ENCODE measurements at places on chromosomes 11 and 22.

DNA sequence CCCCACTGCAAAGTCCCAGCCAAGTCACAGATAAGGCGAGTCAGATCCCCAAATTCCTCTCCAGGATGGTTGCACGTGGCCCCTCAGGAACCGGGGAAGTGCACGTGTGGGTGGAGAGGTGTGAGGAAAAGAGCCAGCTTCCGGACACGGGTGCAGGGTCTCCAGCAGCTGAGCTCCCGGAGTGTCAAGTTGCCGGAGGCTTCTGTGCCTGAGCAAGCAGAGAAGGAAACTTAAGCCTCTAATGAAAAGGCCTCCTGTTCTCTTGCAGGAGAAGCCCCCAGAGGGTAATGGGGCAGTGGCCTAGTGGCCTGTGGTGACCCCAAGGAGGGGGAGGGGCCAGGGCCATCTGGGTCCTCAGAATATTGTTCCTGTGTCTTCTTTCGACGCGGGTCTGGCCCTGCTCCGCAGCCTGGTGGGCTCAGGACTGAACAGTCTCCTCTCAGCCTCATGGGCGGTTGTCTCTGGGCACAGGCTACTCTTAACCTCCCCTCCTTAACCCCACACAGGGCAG, 147.9 kb downstream of the FEZ1 start:
- no peak for DNase-seq

- no peak for DNase-seq
These were observed 268.1 kb downstream of the BUD13 start for GRCh38 chr11:116504541-116505297.

DNA sequence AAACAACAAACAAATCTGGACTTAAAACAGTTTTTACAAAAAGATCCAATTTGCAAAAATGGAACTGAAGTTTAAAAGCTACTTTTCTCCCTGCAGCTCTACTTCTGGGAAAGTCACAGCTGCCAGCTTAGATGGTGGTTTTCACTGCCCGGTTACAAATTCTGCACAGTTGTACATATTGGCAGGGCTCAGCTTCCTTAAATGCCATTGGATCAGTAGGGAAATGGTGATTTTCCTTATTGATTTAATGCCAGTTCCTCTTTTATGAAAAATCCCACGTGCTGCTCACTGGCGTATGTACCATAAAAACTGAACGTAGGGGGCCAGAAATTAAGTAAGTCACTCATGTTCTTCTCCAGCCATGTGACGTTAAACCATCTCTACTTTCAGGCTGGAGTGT, 22.8 kb downstream of the GRAP2 start:
- no peak for DNase-seq

DNA sequence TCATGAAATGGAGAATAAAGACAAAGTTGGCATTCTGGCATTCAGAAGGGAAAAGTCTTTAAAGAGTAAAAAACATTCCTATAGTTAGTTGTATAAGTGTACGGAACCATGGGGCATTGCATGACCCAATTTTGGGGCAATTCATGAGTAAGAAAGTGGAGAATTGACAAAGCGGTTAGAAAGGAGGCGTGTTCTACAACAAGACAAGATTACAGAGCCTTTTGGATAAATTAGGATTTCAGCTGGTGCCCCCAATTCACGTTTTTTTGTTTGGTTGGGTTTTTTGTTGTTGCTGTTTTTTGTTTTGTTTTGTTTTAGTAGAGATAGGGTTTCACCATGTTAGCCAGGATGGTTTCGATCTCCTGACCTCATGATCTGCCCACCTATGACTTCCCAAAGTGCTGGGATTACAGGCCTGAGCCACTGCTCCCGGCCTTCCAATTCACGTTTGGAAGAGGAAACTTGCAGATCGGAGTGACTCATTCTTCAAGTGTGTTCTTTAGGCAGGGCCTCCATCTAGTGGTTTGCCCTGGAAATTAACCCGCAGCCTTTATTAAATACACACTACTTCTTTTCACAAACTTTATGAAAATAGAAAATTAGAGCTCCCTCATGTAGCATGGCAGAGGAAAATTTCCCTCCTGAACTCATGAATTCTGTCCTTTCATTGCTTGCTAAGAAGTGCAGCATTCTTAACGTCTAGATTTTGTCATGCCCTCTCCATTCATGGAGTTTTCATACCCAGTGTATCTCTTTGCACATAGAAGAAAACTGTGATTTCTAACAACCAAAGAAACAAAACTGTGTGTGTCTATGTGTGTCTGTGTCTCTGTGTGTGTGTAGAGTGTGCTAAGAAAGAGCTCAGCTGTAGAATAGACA, 118.1 kb downstream of the BBOX1 start:
- peak; percentile 57 for DNase-seq

DNA sequence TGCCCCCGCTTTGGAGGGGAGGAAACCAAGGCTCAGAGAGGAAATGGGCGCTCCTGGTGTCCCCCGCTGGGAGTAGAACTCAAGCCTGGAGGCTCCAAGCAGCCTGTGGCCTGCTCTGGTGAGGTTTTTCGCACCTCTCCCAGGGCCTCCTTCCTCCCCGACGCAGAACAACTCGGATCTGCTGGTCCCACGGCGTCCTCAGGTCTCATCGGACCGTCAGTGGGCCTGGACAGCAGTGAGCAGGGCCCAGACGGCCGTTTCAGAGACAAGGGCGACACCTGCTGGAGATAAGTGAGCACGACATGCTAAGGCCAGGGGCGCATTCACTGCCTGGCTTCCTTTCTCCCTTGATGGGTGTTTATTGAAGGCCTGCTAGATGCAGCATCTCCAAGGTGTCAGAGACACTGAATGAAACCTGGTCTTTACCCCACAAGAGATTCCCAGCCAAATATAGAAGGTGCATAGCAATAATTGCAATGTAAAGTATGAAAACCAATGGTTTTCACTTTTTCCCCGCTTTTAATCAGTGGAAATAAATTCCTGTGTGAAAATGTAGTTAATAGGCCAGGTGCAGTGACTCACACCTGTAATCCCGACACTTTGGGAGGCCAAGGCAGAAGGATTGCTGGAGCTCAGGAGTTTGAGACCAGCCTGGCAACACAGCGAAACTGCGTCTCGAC, 26.9 kb upstream of the CD82 start:
- DNase-seq = peak; percentile 80

GRCh38 chr11:66363805-66364535, 7.6 kb downstream of the SLC29A2 start:
- DNase-seq = no peak

DNA sequence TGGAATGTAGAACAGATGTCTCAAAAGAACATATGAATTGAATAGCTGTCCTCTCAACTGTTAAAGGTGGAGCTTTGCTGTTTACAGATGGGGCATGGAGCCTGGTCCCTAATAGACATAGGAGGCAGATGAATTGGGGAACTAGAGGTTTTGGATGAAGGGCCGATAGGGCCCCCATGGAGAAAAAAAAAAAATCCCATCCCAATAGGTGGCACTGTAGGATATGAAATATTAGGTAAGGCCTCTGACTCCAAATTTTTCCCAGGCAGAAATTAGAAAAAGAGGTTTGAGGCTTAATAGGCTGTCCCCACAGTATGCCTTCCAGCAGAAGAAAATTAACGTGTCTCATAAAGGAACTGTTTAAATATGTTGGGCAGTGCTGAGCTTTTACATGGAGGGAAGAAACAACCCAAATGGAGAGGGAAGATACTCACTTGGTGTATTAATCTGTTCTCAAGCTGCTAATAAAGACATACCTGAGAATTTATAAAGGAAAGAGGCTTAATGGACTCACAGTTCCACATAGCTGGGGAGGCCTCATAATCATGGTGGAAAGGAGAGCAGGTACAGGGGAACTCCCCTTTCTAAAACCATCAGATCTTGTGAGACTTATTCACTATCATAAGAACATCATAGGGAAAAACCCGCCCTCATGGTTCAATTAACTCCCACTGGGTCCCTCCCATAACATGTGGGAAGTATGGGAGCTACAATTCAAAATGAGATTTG, 30.1 kb upstream of the TMEM45B start:
- DNase-seq = no peak

DNA sequence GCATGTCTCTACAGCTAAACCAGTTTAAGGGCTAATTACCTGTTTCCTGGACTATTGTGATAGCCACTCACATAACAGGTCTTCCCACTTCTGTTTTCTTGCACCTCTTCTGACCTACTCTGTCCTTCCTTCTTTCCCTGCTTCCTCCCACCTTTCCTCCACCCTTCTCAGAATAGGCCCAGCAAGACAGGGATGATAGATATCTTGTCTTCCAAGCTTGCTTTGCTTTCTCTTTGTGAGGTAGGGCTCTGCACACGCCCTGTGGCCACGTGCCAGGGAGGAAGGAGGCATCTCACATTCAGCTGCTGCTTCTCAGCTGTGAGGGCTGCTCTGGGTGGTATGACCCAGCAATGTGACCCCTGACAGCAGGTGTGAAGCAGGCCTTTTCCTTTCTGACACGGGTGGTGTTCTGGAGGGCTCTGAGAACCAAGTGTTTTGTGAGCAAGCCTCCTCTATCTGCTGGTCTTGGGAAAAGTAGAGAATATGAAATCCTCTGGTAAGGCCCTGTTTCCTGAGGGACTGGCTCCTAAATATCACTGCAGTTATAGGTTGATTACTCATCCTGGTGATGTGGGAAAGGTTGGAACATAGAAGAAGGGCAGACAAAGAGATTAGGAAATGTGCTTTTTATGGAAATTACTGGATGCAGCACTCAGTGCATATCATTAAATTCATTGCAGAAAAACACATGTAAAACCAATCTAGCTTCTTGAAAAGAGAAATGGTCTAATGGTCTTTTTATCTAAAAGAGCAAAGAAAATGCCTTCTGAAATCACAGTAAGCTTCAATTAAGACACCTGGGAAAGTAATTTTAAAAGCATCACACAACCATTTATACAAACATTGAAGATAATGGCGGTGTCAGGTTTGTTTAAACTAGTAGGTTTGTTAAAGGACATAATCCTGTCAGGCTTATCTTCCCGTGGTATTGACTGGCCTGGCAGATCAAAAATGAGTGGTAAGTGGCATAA, 8.5 kb downstream of the AMOTL1 start:
- no peak for DNase-seq
